ENCODE measurements at places on chromosomes 16 and 17.

DNA sequence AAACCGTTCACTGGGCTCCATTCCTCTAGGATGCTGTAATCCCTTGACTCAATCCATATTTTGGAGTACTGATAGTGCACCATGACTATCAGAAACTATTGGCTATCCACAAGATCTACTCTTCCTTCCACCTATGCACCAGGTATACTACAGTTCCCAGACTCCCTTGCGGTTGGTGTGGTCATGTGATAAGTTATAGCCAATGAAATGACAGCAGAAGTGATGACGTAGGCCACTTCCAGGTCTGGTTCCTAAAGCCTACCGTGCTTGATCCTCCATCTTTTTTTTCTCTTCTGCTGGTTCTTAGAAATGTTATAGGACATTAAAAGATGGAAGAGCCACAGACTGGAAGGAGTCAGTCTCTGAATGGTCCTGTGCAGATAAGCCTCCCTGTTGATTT is 278.8 kb upstream of the C16orf82 start:
- DNase-seq = no peak

DNA sequence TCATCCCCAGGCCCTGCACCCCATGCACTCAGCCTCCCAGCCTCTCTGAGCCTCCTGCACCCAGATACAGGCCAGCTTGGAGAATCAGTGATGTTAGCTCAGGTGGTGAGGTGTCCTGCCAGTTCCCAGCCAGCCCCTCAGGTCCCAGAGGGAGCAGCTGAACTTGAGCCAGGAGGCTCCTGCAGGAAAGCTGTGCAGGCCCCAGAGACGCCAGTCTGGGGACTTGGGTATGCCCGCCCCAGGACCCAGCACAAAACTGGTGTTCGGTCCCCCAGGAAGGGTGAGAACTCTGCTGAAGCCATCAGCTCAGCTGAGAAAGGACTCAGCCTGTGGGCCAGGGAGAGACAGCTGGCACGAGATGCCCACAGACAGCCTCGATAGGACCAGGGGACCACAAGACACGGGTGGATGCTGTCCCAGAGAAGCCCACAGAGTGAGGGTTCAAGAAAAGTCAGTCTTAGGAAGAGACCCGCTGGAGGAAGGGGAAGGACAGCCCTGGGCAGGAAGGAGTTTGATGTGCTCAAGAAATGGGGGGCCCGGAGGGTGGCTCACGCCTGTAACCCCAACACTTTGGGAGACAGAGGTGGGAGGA is 11.0 kb downstream of the ENDOV start:
- DNase-seq = no peak

DNA sequence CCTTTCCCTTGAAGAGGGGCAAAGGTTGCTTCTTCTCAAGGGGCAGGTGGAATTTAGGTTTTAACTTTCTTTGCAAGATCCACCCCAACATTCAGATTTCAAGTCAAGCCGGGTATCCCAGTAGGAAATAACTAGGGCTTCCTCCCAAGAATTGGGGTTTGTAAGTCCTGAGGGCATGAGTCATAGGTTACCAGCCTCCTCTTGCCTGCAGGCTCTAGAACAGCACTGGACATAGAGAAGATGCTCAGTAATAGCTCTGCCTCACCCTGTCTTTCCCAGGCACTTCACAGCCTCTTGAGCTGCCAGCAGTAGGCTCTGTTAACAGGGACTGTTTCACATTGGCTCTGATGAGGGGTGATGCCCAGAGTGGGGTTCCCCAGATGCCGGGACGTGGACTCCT is 35.8 kb upstream of the ZFP90 start:
- no peak for DNase-seq

GRCh38 chr16:51287121-51287755 is 136.2 kb upstream of the SALL1 start:
- no peak for DNase-seq

GRCh38 chr17:63832014-63832413 is 4.6 kb upstream of the FTSJ3 start:
- no peak for DNase-seq

GRCh38 chr16:67260426-67261063 is 11.8 kb downstream of the SLC9A5 start:
- DNase-seq = peak; percentile 25

GRCh38 chr17:33973491-33973890 is 281.6 kb upstream of the CCL2 start:
- DNase-seq = no peak

Data from NCI-H524 treated with DMSO at 0.1 percent for 48 hours (cell line).